Spleen (tissue), 13 donors: ENCODE measurements at places on chromosomes 16 and 17. TPM values are rescaled to one million over a fixed set of nuclear protein-coding genes. Genes with fewer than 3 reads are reported as not detected.

The AGRP gene
- total RNA-seq = not detected

DNA sequence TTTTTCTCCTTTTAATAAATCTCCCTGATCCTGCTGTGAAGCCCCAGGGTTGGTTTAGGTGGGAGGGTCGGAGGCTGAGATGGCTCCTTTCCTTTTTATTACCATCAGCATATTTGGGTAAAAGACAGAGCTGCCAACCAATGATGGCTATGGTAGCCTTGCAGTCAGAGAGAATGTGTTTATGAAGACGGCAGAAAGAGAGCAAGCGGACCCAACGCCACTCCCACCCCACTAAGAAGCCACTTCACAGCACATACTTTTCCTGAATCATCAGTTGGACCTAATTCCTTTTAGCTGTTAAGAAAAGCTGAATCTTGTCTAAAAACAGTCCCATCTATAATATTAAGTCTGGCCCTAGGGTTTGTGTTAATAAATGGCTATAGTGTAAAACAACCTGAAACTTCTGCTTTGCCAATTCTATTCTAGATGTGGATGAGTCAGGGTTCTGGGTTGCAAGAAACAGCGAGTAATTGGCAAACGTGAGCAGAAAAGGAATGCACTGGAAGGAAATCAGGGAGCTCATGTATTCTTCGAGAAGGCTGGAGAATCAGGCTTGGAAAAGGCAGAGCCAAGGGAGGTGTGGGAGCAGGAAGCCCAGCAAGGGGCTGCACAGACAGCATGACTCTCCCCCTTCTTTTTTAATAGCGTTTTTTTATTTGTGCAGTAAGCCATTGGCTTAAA, 34.0 kb upstream of the PRKCA start:
- no peak for DNase-seq

GRCh38 chr17:75921596-75921995, 16.9 kb upstream of the MRPL38 start:
- DNase-seq = no peak

DNA sequence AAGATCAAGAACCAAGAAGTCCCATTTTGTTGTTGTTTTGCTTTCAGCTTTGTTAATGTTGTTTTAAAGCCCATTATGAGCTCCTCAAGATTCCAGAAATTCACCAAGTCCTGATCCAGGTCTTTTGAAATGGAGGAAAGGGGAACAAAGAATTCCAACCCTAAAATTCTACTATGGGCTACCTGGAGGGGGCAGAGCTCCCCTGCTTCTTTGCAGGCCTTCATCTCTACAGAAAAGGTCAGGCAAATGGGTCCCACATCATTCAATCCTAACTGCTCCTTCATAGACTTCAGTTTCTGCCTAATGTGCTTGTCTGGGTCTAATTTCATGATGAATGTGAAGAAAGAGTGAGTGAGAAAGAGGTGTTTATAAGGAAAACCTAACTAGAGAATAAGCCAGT, 375.5 kb downstream of the TOX3 start:
- no peak for DNase-seq
